Breast epithelium (tissue), 4 donors: ENCODE measurements at places on chromosomes 4 and X.

DNA sequence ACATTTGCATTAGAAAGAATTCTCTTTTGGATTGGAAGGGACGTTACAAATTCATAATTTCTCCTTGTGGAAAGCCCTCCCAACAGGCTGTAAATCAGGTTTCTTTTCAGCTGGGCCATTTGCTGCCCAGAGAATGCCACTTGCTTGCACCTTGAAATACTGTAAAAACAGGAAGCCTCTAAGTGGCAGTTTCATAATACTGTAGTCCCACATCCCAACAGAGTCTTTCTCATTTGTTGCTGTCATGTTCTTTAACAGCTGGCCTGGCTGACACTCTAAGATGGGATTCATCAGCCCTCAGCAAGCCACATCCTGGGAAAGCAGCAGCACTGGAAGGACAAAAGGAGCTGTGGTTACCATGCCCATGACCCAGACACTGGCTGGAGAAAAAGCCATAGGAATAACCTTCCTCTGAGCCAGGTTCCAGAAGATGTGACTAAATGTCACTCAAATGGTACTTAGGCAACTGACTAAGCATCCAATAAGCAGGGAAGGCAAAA, 221.9 kb upstream of the MBNL3 start:
- no peak for DNase-seq

- no peak for DNase-seq
These were observed 774 bp upstream of the RAPGEF2 start for GRCh38 chr4:159101988-159102621.

GRCh38 chrX:24479924-24480323, 14.8 kb downstream of the PDK3 start:
- peak; percentile 26 for DNase-seq

DNA sequence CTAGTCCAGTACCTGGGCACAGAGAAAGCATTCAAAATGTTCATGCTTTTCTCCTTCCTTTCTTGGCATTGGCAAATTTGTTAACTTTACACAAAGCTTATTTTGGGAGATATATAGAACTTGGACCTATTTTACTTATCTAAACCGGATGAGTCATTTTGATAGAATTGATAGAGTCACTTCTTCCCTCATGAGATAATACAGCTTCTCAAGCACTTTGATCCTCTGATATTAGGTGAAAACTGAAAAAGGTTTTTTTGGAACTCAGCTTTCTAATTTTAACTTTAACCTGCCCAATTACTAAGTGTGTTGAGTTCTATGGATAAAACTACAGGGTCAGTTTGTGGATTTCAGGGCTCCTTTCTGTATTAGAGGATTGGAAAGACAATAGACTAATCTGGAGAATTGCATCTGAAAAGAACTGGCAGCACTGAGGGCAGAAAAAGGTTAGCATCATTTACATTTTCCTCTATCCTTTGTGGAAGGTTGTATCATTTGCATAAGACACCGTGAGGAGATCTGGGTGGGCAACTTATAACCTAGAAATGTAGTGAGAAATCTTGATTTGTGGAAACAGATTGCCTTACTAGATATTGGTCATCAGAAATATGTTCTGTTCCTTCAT, 2.4 kb downstream of the WDR44 start:
- DNase-seq: no peak

- DNase-seq: no peak
These were observed 509.2 kb upstream of the HS3ST1 start for GRCh38 chr4:11937941-11938340.

DNA sequence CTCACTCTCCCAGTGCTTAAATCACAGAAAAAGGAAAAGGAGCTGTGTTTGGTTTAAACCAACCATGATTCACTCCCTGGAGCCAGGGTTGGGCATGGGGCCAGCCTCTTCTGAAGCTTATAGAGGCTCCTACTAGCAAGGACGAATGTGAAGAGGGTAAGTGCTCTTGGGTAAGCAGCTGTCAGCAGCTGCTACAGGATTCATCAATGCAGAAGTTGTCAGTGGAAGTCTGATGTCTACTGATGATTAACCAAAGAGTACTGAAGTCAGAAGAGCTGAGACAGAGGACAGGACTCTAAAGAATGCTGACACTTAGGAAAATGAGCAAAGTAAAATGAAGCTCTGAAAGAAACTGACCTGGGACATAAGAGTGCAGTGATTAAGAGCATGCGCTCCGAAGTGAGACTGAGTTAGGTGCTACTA, 32.7 kb upstream of the JADE1 start:
- no peak for DNase-seq
